ENCODE measurements at places on chromosomes 13 and 19.

- DNase-seq: no peak
These were observed 112.1 kb downstream of the ZIC5 start for GRCh38 chr13:99859178-99860177.

- no peak for DNase-seq
These were observed 140.0 kb downstream of the SIPA1L3 start for GRCh38 chr19:38047049-38047438.

GRCh38 chr13:56752636-56753035 is 388.1 kb upstream of the PRR20A start:
- DNase-seq: no peak

DNA sequence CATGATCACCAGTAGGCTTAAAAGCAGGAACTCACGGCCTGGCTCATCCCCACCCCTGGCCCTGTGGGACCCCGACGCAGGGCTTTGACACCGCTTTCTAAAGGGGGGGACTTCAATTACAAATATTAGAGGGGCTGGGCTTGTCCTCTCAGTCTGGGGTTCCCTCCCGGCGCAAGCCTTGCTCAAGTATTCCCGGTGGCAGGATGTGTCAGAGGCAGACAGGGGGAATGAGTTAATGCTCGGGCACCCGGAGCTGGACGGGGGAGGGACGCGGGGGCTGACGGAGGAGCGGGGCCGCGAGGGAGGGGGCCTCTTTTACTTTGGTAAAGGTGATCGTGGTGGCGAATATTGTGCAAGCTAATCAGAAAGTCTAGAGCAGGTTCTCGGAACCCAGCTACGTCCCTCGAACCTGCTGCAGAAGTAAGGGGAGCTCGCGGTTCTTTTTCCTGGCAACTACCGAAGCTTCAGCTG is 1.1 kb downstream of the FGF14 start:
- no peak for DNase-seq

- DNase-seq: no peak
These were observed 4.4 kb downstream of the ZIC2 start for GRCh38 chr13:99985886-99986527.

DNA sequence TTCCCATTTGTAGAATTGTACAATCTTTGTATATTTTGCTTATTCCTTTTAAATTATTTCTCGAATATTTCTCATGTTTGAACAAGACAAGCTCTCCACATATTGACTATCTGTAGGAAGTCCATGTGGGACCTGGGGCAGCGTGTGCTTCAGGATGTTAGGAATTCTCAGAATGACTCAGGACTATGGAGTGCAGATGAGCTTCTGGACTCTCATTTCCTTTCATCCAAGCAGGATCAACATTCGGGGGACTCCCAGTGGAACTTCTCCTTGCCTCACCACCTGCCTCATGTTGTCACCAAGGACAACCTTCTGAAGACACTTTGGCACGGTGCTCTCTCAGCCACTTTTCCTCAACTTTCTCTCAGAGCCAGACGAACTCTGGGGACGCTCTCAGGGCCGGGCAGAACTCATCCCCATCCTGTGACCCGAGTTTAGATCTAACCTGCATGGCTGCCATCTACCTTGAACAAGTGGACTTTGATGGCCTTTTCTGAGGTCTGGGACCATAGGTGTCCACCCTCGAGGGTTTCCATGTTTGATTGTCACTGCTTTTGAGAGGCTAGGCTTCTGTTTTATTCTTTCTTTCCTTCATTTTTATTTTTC is 441.7 kb downstream of the IRS2 start:
- no peak for DNase-seq
